ENCODE measurements at places on chromosomes 1 and 21.
A peak's percentile ranks its signal among the peaks of the same experiment; 100 is the strongest.

DNA sequence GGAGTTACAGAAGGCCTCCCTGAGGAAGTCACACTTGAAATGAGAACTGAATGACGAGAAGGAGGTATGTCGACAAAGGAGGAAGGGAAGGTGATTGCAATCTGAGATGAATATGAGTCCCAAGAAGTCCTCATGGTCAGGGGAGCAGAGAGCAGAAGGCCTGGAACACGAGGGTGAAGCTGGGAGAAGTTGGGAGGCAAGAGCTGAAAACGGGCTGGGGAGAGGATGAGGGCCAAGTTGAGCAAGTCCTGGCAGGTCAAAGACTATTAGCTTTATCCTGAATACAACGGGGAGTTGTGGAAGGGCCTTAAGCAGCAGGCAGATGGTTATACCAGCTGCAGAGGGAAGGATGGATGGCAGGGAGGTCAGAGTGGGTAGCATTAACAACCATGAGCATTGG, 89.5 kb downstream of the KCNJ15 start:
- DNase-seq = no peak

GRCh38 chr1:67733681-67734322, 48.8 kb downstream of the GADD45A start:
- DNase-seq = no peak

GRCh38 chr21:35509001-35509704, 460.1 kb upstream of the RUNX1 start:
- DNase-seq = no peak

- no peak for DNase-seq
Observed at GRCh38 chr1:206854401-206855129, 10.9 kb upstream of the IL20 start.

- no peak for DNase-seq
Observed at GRCh38 chr21:14956807-14957206, 108.0 kb downstream of the NRIP1 start.

- DNase-seq = peak; percentile 77
Observed at GRCh38 chr21:37224861-37225839, 42.0 kb downstream of the VPS26C start.

Measured in activated CD4-positive, alpha-beta T cell treated with anti-CD3 and anti-CD28 coated beads for 36 hours (primary cell).